ENCODE measurements at places on chromosomes 5 and 9. TPM values are rescaled to one million over a fixed set of nuclear protein-coding genes. Genes with fewer than 3 reads are reported as not detected.

- no peaks in the 10 kb centered on the region for H3K4me1 ChIP-seq
- DNase-seq: no peak
- no peak overlapping the region for H3K4me3 ChIP-seq
- H3K27me3 ChIP-seq: no peaks in the 10 kb centered on the region
- H3K36me3 ChIP-seq: no peaks in the 10 kb centered on the region
Observed at GRCh38 chr9:100204796-100205195, 105.8 kb downstream of the INVS start.

DNA sequence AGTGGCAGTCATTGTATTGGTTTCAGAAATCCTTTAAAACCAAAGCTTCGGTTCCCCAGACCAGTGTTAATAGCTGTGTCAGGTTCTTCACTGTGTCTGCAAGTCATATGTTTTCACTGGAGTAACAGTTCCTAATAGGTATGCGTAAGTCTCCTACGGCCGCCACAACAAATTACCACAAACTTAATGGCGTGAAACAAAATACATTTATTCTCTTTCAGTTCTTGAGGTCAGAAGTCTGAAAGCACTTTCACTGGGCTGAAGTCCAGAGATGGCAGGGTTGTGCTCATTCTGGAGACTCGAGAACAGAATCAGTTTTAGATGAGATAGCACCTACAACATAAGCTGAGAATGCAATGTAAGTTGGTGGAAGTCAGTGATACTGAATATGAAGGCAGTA, 556.2 kb downstream of the TLE4 start:
- no peaks in the 10 kb centered on the region for H3K27me3 ChIP-seq
- no peak overlapping the region for H3K27ac ChIP-seq
- no peak overlapping the region for H3K4me3 ChIP-seq
- H3K36me3 ChIP-seq: no peaks in the 10 kb centered on the region
- no peak for DNase-seq
- H3K4me1 ChIP-seq: no peaks in the 10 kb centered on the region

The CFAP90 gene
- total RNA-seq: 4.6 TPM

DNA sequence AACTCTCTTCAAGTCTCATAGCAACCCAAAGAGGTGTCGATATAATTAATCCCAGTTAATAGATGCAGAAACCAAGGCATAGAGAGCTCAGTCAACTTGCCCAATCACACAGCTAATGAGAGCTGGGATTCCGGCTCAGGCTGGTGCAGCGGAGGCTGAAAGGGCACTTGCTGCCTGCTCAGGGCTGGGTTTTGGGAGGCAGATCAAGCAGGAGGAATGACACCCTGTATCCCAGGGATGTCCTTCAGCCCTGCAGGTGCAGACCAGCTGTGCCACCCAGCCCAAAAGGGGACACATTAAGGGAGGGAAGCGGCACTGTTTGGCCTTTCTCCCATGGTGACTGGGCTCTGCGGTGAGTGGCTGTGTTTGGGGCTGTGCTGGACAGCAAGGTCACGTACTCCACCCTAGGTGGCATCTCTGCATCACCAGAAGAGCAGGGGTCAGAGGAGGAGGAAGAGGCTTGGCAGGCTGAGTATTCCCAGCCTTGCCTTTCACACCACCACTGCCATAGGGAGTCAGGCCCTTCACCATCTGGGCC, 124.1 kb downstream of the MVB12B start:
- peaks cover 52% of the 10 kb centered on the region for H3K36me3 ChIP-seq
- no peak for DNase-seq
- H3K27me3 ChIP-seq: no peaks in the 10 kb centered on the region
- H3K27ac ChIP-seq: no peak overlapping the region
- H3K4me3 ChIP-seq: no peak overlapping the region
- H3K4me1 ChIP-seq: no peaks in the 10 kb centered on the region

DNA sequence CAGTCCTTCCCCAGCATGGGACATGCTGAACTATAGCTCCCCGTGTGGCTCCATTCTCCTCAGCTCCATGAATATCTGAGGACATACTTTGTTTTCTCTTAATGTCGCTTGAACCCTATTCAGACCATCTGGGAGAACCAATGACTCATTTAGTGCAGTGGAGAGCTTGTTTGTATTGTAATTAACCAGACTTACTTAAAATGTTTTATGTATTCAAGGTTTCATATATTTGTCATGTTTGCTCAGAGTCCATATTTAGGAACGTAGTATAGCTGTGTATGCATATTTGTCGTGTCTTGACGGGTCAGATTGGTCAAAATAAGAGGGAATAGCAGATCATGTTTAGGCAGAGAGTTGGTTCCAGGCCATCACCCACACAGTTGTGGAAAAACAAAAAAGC, 150.1 kb upstream of the NTRK2 start:
- H3K36me3 ChIP-seq: no peaks in the 10 kb centered on the region
- no peak overlapping the region for H3K27ac ChIP-seq
- peaks cover 5% of the 10 kb centered on the region for H3K27me3 ChIP-seq
- no peaks in the 10 kb centered on the region for H3K4me1 ChIP-seq
- no peak overlapping the region for H3K4me3 ChIP-seq

- no peak overlapping the region for H3K4me3 ChIP-seq
- no peaks in the 10 kb centered on the region for H3K27me3 ChIP-seq
- H3K4me1 ChIP-seq: peaks cover 33% of the 10 kb centered on the region
- no peak for DNase-seq
- H3K27ac ChIP-seq: no peak overlapping the region
Observed at GRCh38 chr5:95725071-95725820, 5.9 kb upstream of the RHOBTB3 start.

DNA sequence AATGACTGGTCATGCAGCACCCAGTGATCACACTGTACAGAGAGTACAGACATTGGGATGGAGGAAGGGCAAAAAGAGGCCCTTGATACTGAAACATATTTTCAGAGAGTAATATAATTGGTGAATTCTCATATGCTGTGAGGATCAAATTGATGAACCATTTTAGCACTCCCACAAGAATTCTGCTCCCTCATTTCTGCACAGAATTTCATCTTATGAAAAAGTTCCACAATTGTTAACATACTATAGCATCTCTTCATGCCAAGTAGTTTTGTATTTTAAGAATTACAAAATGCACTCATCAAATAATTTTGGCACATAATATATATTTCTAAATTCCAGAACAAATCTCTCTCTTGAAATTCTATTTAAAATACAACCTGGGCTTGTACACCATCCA, 351.2 kb downstream of the PDE4D start:
- no peak overlapping the region for H3K4me3 ChIP-seq
- no peaks in the 10 kb centered on the region for H3K27me3 ChIP-seq
- H3K27ac ChIP-seq: no peak overlapping the region
- H3K4me1 ChIP-seq: peaks cover 8% of the 10 kb centered on the region

The GLRA1 gene
- not detected for total RNA-seq

- no peak for DNase-seq
- H3K27me3 ChIP-seq: peaks cover 92% of the 10 kb centered on the region
- H3K27ac ChIP-seq: no peak overlapping the region
- no peak overlapping the region for H3K4me3 ChIP-seq
- no peaks in the 10 kb centered on the region for H3K36me3 ChIP-seq
Observed at GRCh38 chr9:137140151-137141012, 1.4 kb downstream of the GRIN1 start.

The TSSK1B gene
- total RNA-seq: 0.23 TPM

The GABRA1 gene
- total RNA-seq: not detected

GRCh38 chr5:180704362-180704761, 35.5 kb downstream of the OR2Y1 start:
- no peak overlapping the region for H3K27ac ChIP-seq
- DNase-seq: no peak
- no peaks in the 10 kb centered on the region for H3K4me1 ChIP-seq

DNA sequence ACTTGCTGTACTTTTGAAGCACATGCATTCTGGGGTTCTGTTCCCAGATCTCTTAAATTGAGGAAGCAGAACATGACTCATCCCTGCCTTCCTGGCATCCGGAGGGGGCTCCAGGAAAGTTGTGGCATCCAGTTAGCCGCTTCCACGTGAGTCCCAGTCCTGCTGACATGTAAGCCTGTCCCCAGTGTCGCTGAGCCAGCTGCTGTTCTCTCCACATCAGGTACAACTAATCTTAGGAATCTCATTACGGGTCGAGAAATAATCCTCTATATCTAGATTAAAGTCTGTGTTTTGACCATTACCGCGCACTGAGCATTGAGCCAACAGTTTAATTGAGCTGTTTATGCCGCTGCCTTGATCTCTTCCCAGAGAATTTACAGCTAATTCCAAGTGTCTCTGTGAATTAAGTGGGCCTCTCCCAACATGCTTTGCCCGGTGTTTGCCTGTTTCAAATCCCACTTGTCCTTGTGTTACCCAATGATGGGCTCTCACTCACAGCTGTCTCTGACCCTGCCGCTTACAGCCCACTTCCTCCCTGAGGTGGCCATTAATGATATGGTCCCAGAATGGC, 10.5 kb upstream of the SHB start:
- no peak overlapping the region for H3K4me3 ChIP-seq
- H3K4me1 ChIP-seq: peaks cover 46% of the 10 kb centered on the region
- no peak for DNase-seq
- no peaks in the 10 kb centered on the region for H3K36me3 ChIP-seq
- no peaks in the 10 kb centered on the region for H3K27me3 ChIP-seq

DNA sequence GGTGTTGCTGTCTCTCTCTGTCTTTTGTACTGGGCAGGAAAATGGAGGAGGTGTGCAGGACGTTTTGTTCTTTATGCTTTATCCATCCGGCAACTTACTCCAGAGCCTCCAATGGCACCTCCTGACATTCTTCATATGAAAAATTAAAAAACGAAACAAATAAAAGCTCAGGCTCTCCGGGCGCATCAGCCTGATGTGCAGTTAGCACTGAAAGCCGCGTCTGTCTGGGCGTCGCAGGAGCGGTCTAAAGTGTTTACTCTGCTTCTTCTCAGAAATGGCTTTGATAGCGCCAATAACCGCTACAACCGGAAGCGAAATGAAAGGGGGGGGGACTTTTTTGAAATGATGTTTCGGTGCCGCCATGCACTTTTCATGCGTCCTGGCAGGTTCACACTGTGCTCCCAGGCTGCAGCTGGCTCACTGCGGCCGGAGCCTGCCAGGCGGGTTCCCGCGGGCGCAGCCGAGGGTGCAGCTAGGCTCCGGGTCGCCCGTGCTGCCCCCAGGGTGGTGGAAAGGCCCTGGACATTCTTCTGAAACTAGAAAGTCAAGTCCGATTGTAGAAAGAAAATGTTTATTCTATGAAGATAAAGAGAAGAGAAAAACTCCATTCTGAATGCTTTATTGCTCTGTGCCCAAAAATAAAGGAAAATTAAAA, 407.7 kb upstream of the IRX1 start:
- no peak overlapping the region for H3K27ac ChIP-seq
- DNase-seq: no peak
- H3K4me3 ChIP-seq: no peak overlapping the region
- H3K4me1 ChIP-seq: no peaks in the 10 kb centered on the region

The PCYOX1L gene
- 10.5 TPM for total RNA-seq

All from left lung (tissue), 14 donors.